Frontal cortex (tissue), 4 donors: ENCODE measurements at places on chromosomes 6 and 20. TPM values are rescaled to one million over a fixed set of nuclear protein-coding genes. Genes with fewer than 3 reads are reported as not detected.

The CCN6 gene
- total RNA-seq, result not detected

The CFAP61 gene
- 2.0 TPM for total RNA-seq

- no peak for DNase-seq
Observed at GRCh38 chr6:164266851-164267250, 852.3 kb downstream of the QKI start.

GRCh38 chr6:169205176-169206160 lies 48.2 kb downstream of the THBS2 start:
- no peak for DNase-seq

- DNase-seq, result no peak
Observed at GRCh38 chr20:16974080-16974854, 226.1 kb downstream of the OTOR start.

- no peak for DNase-seq
Observed at GRCh38 chr6:168852376-168852884, 401.2 kb downstream of the THBS2 start.

- peak; percentile 75 for DNase-seq
Observed at GRCh38 chr6:7267466-7268091, 45.4 kb downstream of the SSR1 start.

- no peak for DNase-seq
Observed at GRCh38 chr6:20744911-20745557, 210.8 kb downstream of the CDKAL1 start.

DNA sequence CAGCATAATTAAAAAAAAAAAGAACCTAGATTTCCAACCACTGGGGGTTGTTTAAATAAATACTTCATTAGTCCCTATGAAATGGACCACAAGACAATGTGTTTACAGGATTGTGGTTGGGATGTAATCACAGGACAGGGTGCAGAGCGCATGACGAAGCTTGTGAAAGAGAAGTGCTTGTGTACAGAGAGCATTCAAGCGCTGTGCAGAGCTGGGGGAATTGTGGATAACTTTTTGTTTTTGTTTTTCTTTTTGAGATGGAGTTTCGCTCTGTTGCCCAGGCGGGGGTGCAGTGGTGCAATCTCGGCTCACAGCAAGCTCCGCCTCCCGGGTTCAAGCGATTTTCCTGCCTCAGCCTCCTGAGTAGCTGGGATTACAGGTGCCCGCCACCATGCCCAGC lies 22.3 kb downstream of the LAMA5 start:
- no peak for DNase-seq

DNA sequence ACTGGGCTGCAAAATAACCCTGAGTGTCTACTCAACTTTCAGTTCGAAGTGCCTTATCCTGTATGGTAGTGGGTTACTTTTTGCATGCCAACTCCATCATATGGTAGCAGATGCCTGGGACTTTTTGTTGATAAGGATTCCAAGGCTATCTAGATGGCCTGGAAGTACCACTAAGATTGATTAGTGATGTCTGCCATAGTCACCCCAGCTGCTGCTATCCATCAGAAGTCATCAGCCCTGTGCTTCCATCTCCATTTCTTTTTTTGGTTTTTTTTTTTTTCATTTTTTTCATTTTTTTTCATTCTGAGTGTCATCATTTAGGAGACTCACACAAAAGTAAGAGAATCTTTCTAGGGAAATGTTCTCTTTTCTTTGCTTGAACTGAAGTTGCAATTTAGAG lies 217.4 kb upstream of the PLCB4 start:
- DNase-seq, result no peak

DNA sequence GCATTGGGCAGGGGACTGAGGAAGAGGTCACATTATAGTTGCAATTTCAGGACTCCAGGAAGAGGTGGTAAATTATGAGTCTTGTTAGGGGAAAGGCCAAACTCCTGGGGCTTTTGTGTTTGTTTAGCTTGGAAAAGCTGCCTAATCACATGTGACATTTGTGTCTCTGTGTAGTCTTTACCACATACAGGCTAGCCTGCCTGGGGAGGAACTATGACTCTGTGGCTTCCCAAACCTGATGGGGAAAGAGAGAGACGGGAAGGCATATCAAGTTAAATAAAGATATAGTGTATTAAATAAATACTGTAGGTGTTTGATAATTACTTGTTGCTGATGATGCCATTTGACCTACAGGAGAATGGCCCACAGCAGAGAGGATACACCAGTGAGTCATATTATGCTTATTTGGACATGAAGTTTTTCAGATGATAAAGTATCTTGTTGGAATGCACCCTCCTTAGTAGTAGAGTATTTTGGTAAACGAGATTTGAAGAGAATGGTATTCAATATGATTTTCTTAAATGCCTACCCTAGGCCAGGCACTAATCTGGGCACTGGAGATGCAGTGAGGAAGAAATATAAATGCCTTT lies 4.0 kb downstream of the BLTP3A start:
- no peak for DNase-seq

DNA sequence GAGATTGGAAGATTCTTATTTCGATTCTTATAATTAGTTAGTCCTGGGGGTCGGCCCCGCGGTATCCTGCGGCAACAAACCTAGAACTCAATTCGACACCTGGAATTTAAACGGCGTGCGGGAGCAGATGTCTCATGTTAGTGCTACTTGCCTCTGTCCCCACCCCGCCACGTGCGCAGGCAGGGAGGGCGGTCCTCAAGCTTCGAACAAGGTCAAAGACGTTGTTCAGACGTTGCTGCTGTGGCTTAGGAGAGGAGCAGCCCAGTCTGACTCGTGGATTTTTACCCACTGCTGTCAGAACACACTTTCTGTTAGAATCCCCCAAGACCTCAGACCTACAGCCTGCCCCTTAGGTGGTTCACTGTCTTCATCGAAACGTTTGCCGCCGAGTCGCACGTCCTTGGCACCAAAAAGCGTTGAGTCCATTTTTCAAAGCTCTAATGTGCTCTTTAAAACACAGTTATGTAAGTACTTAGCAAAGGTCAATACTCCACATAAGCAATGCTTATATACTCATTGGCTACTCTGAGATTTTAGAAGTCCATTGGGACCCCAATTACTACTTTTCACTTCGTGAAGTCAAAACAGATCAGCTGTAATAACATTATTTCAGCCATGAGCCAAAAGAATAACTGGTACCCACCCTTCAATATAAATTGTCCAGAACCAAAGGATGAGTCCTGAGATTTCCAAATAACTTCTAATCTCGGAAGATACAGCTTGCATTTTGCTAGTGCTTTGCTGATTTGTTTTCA lies 2.7 kb upstream of the C6orf62 start:
- peak; percentile 60 for DNase-seq

DNA sequence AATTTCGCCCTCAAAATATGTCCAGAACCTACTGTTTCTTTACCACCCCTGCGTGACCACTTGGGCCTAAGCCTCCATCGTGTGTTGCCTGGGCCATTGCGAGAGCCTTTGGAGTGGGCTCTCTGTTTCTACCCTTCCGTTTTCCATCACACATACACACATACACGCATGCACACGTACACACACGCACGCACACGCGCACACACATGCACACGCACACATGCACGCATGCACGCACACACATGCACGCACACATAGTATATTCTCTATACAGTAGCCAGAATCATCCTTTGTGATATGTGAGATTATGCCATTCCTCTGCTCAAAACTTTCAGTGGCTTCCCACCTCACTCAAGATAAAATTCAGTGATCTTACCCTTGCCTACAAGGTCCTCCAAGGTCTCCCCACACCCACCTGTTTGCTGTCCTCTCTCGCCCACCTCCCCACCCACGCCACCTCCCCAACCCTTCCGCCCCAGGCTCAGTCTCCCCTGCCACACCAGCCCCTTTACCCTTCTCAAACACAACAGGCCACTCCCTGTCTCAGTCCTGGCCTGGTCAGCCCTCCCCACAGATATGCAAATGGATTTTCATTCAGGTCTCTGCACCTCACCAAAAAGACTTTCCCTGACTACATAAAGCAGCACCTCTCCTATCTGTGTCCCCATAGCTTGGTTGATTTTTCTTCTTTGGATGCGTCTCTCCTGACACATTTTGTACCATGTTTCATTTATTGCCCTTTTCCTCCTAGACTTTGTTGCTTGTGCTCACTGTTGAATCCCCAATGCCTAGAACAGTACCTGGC lies 559.6 kb downstream of the CD83 start:
- no peak for DNase-seq

GRCh38 chr6:46688117-46688965 lies 656 bp downstream of the TDRD6 start:
- no peak for DNase-seq

DNA sequence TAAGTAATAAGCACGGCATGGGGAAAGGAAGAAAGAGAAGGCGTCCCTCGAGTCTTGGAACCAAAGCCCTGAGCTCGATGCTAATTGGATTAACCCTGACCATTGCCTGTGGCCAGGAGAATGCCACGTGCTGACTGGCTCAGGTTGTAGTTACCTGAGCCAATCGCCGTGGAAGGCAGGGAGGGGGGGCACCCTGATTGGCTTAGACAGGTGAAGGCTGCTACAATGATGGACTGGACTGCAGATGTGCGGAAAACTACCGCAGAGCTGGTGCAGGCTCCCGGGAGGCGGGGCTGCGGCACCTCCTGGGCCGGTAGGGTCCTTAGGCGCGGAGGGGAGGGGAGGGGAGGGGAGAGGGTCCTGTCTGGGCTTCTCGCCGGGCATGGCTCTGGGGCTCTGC lies 121.3 kb downstream of the TFAP2C start:
- no peak for DNase-seq

DNA sequence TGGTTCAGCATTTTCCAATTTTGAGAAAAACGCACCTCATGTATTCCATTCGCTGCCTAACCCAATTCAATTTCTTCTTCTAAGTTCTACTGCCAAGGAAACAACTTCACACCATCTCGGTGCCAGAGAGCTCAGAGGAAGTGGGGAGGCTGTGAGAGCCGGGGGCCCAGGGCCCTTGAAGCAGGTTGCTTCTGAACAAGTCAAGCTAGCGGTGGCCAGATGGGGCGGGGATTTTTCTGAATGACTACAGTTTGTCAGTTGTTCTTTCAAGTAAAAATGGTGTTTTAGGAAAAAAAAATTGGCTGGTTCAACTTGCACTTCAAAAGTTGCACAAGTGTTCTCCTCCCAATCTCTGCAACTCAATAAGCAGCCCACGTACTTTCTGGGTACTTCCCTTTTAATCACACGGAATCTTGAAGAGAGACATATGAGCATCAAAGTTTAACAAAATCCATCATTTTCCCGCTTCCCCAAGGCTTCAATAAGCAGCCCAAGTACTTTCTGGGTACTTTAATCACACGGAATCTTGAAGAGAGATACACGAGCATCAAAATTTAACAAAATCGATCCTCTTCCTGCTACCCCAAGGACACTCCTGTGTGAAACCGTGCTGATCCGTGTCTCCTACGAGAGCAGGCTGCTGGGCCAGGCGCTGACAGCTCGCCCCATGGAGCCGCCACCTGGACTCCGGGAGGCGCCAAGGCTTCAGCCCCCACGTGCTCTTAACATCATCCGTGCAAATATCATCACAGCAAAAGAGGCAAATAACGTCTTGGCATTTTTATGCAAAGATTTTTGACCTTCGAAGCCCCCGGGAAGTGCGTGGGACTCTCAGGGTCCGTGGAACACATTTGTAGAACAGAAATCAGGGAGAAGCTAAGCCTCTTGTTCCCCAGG lies 186.7 kb upstream of the PDE10A start:
- no peak for DNase-seq
